ENCODE measurements at places on chromosomes 13 and 19.

- no peak for DNase-seq
Measured at GRCh38 chr13:47903836-47904235, 97.2 kb downstream of the SUCLA2 start.

- DNase-seq, result no peak
Measured at GRCh38 chr19:48696353-48697010, 711 bp downstream of the FUT2 start.

GRCh38 chr19:56491399-56491798 lies 14.3 kb upstream of the ZNF667 start:
- no peak for DNase-seq

- no peak for DNase-seq
Measured at GRCh38 chr13:67048084-67048820, 181.9 kb downstream of the PCDH9 start.

DNA sequence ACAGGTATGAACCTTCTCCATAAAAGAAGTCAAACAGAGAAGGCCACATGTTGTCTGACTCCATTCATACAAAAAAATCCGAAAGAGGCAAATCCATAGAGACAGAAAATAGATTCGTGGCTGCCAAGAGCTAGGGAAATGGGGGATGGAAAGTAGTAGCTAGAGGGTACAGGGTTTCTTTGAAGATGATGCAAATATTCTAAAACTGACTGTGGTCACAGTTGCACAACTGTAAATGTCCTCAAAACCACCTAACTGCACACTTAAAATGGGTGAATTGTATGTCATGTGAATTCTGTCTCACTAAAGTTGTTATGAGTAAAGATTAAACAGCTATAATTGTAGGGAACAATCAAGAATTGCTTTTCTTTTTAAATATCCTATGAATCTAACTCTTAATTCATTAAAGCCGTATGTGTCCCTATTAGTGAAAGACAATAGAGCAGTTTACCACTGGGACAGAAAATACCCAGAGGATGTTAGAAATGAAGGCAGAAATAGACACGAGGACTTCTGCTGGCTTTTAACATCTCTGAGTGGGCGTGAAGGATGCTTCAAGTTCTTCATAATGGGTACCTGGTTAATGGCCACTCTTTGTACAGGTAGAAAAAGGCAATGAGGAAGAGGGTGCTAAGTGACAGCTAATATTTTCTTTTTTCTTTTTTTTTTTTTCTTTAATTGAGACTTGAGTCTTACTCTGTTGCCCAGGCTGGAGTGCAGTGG lies 21.2 kb downstream of the INSR start:
- no peak for DNase-seq

DNA sequence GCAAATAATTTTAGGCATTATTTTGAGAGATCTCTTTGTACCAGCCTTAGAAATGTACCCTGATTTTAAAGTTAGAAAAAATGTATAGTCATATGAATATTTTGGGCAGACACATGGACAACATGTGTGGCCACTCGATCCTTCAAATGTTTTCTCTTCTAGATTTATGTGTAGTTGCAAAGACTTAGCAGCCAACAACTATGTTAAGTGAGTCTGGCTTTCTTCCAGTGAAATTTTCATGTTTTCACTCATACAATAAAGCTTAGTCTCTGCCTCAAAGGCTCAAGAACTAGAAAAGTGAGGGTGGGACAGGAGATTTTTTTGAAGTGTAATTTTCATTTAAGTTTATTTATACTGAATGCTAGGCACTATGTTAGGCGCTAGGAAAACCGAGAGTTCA lies 207.7 kb upstream of the DACH1 start:
- DNase-seq, result no peak

- DNase-seq, result no peak
Measured at GRCh38 chr13:94705081-94706030, 7.0 kb downstream of the SOX21 start.

DNA sequence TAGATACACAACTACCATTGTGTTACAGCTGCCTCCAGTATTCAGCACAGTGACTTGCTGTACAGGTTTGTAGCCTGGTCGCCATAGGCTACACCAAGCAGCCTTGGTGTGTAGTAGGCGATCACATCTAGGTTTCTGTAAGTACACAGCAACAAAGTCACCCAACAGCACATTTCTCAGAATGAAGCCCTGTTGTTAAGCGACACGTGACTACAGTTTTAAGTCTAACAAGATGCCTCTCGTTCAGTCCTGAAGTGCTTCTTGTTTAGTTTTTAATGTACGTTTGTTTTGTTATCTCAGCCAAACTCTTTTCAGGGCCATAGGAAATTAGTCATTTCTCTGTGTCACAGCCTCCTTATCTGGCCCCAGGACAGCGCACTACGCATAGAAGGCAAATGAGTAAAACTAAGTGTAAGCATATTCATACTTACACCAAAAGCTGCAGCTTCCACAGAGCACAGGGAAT lies 50.0 kb upstream of the GPR183 start:
- no peak for DNase-seq

- no peak for DNase-seq
Measured at GRCh38 chr19:27720155-27720554, 1492.8 kb downstream of the UQCRFS1 start.

- DNase-seq, result no peak
Measured at GRCh38 chr19:36103040-36103626, 7.8 kb upstream of the OVOL3 start.

DNA sequence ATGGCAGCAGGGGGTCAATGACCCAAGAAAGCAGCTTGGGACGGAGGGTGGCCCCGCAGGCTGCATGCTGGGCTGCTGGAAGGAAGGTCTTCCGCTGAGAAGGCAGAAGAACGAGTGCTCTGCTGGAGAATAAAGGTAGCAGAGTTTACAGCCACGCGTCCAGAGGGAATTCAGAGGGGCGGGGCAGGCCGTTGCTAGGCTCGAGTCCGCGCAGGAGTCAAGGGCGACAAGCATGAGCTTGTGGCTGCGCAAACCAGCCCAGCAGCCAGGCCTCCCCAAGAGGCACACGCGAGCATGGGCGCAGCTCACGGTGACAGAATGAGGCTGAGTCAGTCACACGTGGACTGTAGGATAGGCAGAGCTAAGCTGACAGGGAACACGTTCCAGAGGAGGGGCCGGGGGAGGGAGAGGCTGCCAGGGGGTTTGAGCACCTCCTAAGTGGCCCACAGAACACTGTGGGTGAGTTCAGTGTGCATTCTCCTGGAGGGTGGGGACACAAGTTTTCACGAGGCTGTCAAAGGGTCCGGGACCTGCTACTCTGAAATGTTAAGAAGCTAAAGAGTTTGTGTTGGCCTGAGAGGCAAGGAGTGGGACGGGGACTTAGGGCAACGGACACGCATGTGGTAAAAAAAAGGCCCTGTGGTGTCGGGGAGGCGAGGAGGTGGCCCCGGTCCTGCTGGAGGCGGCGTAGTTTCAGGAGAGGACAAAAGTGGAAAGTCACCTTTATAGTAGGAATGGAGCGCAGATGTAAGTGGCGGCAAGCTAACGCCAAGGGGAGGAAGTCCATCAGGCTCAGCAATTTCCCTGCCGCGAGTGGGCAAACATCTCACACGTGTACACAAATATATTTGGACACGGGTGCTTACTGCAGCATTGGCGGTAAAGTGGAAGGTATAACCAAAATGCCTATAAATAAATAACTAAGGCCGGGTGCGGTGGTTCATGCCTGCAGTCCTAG lies 17.7 kb downstream of the RFX2 start:
- DNase-seq, result no peak

- DNase-seq, result no peak
Measured at GRCh38 chr19:28207244-28207643, 1005.7 kb downstream of the UQCRFS1 start.

DNA sequence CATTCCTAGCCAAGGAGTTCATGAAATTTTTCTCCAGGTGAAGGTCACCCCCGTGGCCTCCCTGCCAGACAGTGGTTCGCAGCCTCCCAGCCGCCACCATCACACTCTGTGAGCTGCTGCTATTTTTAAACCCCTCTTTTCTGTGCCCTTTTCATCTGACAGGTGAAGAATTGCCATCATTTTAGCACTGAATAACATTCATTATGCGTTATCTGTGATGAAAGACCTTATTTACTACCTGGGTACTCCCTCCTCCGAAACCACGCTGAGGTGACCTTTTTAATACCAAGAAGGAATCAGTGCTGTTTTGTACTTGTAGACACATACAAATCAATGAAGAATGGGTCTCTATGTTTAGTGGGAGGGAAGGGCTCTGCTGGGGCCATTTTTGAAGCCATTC lies 148.9 kb upstream of the GPR12 start:
- no peak for DNase-seq

GRCh38 chr13:93147946-93148345 lies 78.7 kb upstream of the GPC6 start:
- DNase-seq, result no peak

GRCh38 chr13:72458701-72459100 lies 268.7 kb downstream of the MZT1 start:
- no peak for DNase-seq

DNA sequence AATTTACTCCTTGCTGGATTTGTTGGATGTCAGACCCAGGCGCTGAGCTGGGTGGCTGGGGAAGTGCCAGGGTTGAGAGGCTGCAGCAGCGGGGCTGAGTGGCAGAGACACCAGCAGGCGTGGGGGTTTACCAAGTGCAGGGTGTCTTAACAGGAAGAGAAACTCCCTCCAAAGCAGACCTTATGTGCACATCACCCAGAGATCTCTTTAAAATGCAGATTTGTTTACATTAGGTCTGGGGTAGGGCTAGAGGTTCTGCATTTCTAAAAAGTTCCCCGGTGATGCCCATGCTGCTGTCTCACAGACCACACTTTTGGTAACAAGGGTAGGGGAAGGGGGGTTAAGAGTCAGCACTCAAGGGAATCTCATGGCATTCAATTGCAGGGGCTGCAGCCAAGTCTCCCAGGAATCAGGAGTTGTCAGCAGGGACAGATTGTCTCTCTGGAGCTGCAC lies 80.7 kb upstream of the OLFM4 start:
- no peak for DNase-seq

DNA sequence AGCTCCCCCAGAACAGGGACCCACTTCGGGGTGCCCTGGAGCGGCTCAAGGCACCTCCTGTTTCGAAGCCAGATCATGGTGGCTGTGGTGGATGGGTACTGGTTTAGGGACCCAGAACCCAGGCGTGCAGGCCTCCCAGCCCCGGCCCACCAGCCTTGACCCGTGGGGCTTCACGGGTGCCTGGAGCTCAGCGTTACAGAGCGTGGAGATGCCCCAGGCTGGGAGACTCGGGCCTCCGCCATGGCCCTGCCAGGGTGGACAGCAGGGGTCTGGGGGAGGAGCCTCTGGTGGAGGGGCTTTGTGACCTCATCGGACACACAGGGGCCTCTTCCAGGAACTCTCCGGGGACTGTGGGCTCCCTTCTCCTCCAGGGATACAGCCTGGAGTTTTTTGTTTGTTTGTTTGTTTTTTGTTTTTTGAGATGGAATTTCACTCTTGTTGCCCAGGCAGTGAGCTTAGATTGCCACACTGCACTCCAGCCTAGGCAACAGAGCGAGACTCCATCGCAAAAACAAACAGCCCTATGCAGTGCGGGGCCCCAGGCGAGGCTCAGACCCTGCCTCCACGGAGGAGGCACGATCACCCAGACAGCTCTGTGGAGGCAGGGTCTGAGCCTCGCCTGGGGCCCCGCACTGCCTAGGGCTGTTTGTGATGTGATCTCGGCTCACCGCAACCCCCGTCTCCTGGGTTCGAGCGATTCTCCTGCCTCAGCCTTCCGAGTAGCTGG lies at the start of gene GARIN5B:
GARIN5B (minus strand) TSS at position 271 of the 727 bp plus-strand sequence; CDS start at position 77, 194 bp downstream.
- DNase-seq, result no peak

DNA sequence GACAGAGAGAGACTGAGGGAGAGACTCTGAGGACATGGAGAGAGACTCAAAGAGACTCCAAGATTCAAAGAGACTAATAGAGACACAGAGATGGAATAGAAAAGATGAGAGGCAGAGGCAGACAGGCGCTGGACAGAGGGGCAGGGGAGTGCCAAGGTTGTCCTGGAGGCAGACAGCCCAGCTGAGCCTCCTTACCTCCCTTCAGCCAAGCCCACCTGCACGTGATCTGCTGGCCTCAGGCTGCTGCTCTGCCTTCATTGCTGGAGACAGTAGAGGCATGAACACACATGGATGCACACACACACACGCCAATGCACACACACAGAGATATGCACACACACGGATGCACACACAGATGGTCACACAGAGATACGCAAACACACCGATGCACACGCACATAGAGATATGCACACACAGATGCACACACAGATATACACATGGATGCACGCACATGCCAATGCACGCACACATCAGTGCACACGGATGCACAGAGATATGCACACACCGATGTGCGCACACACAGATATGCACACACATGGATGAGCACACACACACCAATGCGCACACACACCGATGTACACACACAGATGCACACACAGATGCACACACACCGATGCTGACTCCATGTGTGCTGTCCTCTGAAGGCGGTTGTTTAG lies 3.3 kb upstream of the F10 start:
- DNase-seq, result no peak

DNA sequence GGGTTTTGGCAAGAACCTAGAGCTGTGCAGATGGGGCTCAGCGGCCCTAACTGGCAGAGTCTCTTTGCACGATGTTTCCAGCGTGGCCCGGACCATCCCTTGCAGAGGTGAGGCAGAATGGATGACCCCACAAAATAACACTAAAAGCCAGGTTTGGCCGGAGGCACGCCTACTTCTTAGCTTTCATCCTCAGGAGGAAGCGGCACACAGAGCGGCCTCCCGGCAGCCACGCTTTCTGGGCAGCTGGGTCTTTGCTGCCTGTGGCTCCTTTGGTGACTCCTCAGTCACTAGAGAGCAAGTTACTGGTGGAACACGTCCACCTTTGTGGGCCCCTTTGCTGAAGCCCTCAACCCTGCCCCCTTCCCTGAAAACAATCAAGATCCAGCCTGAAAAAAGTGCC lies 25.2 kb downstream of the TEX29 start:
- no peak for DNase-seq

DNA sequence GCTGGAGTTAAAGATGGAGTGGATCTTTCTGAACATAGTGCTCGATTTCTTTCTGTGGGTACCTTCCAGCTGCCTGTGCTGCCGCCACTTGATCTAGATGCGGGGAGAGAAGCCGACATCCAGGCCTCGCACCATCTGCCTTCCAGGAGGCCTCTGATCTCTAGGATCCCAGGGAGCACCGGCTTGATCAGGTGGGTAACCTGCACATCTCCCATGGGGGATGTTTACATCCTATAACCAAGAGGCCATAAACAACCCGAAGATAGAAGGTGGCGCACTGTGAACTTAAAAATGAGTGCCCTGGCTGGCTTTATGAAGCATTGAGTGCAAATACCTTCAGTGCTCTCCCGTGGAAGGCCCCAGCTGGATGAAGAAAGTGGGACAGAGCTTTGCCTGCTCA lies at the start of gene C13orf42:
C13orf42 (minus strand) TSS at position 101 of the 400 bp plus-strand sequence; CDS start at position 36, 65 bp downstream.
- DNase-seq, result no peak

GRCh38 chr13:83839146-83839545 lies 43.1 kb downstream of the SLITRK1 start:
- DNase-seq, result no peak

DNA sequence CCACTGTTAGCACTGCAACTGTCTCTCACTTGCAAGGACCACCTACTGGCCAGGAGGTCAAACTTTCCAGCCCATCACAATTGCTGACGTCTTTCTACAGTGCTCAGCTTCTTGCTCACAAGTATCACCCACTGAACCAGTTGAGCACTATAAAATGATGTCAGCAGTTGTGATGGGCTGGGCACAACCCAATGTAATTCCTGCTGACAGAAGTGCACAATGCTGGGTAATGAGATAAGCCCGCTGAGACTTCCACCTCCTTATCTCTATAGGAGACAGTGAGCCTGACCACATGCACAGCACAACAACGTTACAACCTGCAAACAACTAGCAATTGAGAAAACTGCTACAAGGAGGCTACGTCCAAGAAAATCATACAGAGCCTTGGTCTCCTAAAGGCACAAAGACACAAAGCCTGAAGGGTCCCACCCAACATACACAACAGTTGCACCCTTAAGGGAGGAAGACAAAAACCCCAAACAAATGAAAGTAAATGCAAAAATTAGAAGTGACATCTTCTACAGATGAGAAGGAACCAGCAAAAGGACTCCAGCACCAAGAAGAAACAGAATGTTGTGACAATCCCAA lies 273.2 kb downstream of the LIG4 start:
- DNase-seq, result no peak
